HFFc6 (cell line): ENCODE measurements at places on chromosomes 16 and 17. TPM values are rescaled to one million over a fixed set of nuclear protein-coding genes. Genes with fewer than 3 reads are reported as not detected.

Gene DLG4
- total RNA-seq = 28.0 to 32.1 TPM (median 31.4 TPM) in 3 replicates

GRCh38 chr17:29384901-29385300 lies 5.3 kb upstream of the TAOK1 start:
- H3K4me3 ChIP-seq = no peak overlapping the region
- peaks cover 7% of the 10 kb centered on the region; the same call in 1 of the 2 replicates for H3K27me3 ChIP-seq
- peaks cover 22% of the 10 kb centered on the region for H3K4me1 ChIP-seq
- no peaks in the 10 kb centered on the region for H3K36me3 ChIP-seq

DNA sequence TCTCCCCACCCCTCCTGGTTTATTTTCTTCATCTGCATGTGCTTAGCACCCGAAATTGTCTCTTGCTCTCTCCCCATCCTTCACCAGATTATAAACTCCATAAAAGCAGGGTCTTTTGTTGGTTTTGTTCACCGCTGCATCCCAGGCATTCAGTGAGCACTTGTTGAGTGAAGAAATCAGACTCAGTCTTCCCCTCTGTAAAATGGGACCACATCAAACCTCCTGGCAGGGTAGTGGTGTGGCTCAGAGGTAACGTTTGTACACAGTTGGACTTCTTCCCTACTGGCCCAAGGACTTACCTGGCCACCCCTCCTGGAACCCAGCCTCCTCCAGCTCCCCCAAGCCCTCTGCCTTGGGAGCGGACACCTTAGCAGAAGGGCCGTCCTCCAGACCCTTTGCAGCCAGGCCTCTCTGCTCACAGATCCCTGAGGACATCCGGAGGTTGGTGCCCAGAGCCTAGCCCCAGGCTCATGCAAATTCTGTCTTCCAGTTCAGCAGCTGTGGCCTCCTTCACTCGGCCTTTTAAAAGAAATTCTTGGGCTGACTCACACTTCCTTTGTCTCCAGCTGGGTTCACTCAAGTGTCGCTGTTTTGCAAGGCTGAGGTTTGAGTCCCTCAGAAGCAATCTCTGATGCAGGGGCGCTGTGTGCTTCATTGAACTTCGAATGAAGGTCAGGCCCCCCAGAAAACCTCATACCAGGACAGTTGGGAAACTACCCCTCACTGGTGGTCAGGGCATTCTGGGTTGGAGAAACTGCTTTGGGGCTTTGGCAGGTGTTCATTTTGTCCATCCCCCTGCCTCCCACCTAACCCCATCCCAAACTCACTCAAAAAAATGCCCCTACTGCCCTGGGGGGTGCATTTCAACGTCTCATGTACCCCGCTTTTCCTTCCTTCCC lies 16.8 kb upstream of the RMI2 start:
- no peaks in the 10 kb centered on the region for H3K36me3 ChIP-seq
- peak overlapping the region; percentile 56 for H3K27ac ChIP-seq
- peaks cover 2% of the 10 kb centered on the region; the same call in 1 of the 2 replicates for H3K27me3 ChIP-seq

Gene SLC35G3
- not detected in 3 replicates for total RNA-seq

DNA sequence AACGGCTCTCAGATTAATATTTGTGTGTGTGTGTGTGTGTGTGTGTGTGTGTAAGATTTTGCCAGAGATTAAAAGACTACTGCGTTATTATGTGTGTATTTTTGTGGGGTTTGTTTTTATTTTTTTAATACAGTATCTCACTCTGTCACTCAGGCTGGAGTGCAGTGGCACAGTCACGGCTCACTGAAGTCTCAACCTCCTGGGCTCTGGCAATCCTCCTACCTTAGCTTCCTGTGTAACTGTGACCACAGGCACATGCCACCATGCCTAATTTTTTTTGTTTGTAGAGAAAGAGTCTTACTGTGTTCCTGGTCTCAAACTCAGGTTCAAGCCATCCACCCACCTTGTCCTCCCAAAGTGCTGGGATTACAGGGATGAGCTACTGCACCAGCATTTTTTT lies 87.2 kb downstream of the CYB561 start:
- peak overlapping the region; percentile 96 for H3K27ac ChIP-seq
- peaks cover 68% of the 10 kb centered on the region for H3K36me3 ChIP-seq
- H3K4me1 ChIP-seq = peaks cover 70% of the 10 kb centered on the region
- peaks cover 7% of the 10 kb centered on the region; the same call in 1 of the 2 replicates for H3K27me3 ChIP-seq
- peak overlapping the region; percentile 81 for H3K4me3 ChIP-seq
- DNase-seq = no peak

DNA sequence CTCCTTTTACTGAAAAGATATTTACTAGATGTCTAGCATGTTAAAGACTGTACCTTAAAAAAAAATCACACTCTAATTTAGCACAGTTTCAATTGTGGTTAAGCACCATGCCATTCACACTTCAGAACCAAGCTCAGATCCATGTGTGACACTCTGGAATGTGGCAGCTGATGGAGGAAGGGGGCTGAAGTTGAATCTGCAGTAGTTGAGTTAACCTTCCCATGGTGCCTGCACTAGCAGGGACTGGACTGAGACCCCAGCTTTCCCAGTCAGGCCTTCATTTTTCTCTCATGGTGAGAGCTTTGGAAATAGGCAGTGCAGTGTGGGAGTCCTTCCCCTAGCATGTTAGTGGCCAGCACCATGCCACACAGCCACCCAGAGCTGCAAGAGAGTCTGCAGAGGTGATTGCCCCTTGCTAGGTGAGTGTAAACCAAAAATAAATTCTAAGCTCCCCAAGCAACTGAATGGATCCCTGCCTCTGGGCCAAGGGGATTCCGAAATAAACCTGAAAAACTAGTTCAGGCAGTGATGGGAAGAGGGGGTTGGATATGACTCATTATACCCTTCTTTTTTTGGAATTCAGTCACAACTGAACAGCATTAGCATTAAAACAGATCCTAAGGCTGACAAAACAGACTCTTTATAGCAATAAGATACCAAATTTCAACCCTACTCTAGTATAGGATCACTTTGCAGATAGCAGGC lies 208.5 kb downstream of the WWOX start:
- no peaks in the 10 kb centered on the region; the same call in 1 of the 2 replicates for H3K36me3 ChIP-seq
- DNase-seq = no peak
- H3K27me3 ChIP-seq = no peaks in the 10 kb centered on the region; the same call in 1 of the 2 replicates
- H3K4me1 ChIP-seq = no peaks in the 10 kb centered on the region
- H3K4me3 ChIP-seq = no peak overlapping the region
- H3K27ac ChIP-seq = no peak overlapping the region

GRCh38 chr16:22373662-22374310 lies 633 bp downstream of the CDR2 start:
- peak; percentile 12 for DNase-seq
- peaks cover 28% of the 10 kb centered on the region for H3K36me3 ChIP-seq
- H3K4me3 ChIP-seq = peak overlapping the region; percentile 97
- H3K27ac ChIP-seq = peak overlapping the region; percentile 90
- peaks cover 3% of the 10 kb centered on the region; the same call in 1 of the 2 replicates for H3K27me3 ChIP-seq

Gene ESRP2
- total RNA-seq = 0.21 to 0.25 TPM in 2 of 3 replicates, not detected in the other
